ENCODE measurements at places on chromosomes 12 and 14. TPM values are rescaled to one million over a fixed set of nuclear protein-coding genes. Genes with fewer than 3 reads are reported as not detected.
A peak's percentile ranks its signal among the peaks of the same experiment; 100 is the strongest.

DNA sequence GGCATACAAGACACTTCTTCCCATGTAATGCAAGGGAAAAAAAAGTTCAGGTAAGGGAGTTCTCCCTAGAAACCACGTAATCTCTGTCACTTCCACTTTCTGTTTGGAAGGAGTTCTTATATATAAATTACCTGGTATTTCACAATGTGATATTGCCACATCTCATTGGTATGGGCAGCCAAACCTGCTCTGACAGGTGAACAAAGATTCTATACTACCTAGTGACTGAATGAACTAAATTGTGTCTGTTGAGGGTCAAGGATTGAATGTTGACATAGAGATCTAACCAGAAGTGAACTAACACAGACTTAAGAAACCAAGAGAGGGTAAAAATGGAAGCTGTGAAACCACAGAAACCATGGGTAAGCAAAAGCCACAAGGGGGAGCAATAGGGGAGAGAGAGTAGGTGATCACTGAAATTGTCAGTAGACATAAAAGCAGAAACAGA is 161.3 kb downstream of the RPL10L start:
- no peaks in the 10 kb centered on the region for H3K4me1 ChIP-seq
- H3K27ac ChIP-seq: no peak overlapping the region
- H3K27me3 ChIP-seq: no peaks in the 10 kb centered on the region
- no peak overlapping the region for H3K4me3 ChIP-seq
- peak; percentile 4 for DNase-seq
- H3K36me3 ChIP-seq: no peaks in the 10 kb centered on the region

GRCh38 chr12:51033048-51033447 is 6.9 kb upstream of the SLC11A2 start:
- no peaks in the 10 kb centered on the region for H3K4me1 ChIP-seq
- peaks cover 5% of the 10 kb centered on the region for H3K27me3 ChIP-seq
- H3K27ac ChIP-seq: no peak overlapping the region
- no peak overlapping the region for H3K4me3 ChIP-seq

GRCh38 chr14:87679866-87680265 is 313.1 kb downstream of the GALC start:
- no peaks in the 10 kb centered on the region for H3K4me1 ChIP-seq
- H3K36me3 ChIP-seq: no peaks in the 10 kb centered on the region
- H3K27me3 ChIP-seq: no peaks in the 10 kb centered on the region
- no peak overlapping the region for H3K27ac ChIP-seq
- DNase-seq: peak; percentile 96
- H3K4me3 ChIP-seq: no peak overlapping the region

The CD163 gene
- 6.9 TPM for total RNA-seq

DNA sequence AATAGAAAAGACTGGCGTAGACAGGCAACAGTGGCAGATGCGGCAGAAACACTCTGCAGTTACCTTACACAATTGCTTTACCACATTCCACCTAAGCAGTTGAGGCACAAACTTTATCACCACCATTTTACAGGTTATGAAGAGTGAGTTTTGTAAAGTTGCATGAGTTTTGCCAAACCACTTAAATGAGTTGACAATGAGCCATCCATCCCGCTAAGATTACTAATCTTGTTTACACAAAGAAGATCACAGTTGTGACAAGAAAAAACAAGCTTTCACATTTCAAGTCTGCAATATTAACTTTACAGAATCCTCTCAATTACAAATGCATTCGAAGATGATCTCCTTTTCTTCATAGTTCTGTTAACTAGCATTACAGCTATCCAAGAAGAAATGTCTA is 1.8 kb downstream of the TMCC3 start:
- peak overlapping the region; percentile 88 for H3K27ac ChIP-seq
- peaks cover 19% of the 10 kb centered on the region for H3K4me1 ChIP-seq
- peak overlapping the region; percentile 83 for H3K4me3 ChIP-seq
- H3K36me3 ChIP-seq: peaks cover 6% of the 10 kb centered on the region
- H3K27me3 ChIP-seq: peaks cover 6% of the 10 kb centered on the region
- DNase-seq: no peak

The PTPN6 gene
- 5.8 TPM for total RNA-seq

The KCNC2 gene
- total RNA-seq: 0.22 TPM

GRCh38 chr12:106490264-106490663 is 92.5 kb upstream of the RFX4 start:
- no peak overlapping the region for H3K4me3 ChIP-seq
- DNase-seq: no peak
- peaks cover 1% of the 10 kb centered on the region for H3K36me3 ChIP-seq
- peaks cover 2% of the 10 kb centered on the region for H3K4me1 ChIP-seq
- H3K27me3 ChIP-seq: no peaks in the 10 kb centered on the region

GRCh38 chr12:96121271-96121711 is 72.9 kb upstream of the ELK3 start:
- H3K27ac ChIP-seq: no peak overlapping the region
- H3K27me3 ChIP-seq: no peaks in the 10 kb centered on the region
- no peaks in the 10 kb centered on the region for H3K4me1 ChIP-seq
- no peak for DNase-seq

The SPTB gene
- total RNA-seq: 126 TPM

DNA sequence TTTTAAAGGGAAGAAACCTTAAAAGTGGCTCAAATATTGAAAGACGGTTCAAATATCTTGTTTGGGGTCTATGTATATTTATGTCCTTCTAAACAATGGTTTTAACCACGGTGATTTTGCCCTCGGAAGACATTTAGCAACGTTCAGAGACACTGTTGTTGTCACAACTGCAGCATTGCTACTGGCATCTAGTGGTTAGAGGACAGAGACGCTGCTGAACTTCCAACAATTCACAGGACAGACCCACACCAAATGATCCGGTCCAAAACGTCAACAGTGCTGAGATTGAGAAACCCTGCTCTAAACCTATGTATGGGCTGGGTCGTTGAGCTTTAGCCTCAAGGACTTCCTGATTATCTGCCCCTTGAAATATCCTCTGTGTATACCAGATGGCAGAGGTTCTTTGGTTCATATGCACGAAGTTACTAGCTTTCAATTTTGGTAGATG is 1.7 kb downstream of the ANGEL1 start:
- peaks cover 33% of the 10 kb centered on the region for H3K36me3 ChIP-seq
- no peaks in the 10 kb centered on the region for H3K27me3 ChIP-seq
- H3K27ac ChIP-seq: peak overlapping the region; percentile 38
- DNase-seq: peak; percentile 66
- peaks cover 38% of the 10 kb centered on the region for H3K4me1 ChIP-seq

The TPPP2 gene
- 0.44 TPM for total RNA-seq

- H3K4me3 ChIP-seq: no peak overlapping the region
- H3K4me1 ChIP-seq: no peaks in the 10 kb centered on the region
- no peak for DNase-seq
- H3K27me3 ChIP-seq: no peaks in the 10 kb centered on the region
- H3K27ac ChIP-seq: no peak overlapping the region
Observed at GRCh38 chr14:77830692-77831091, 30.8 kb downstream of the ADCK1 start.

GRCh38 chr14:29721586-29721985 is 206.1 kb downstream of the PRKD1 start:
- no peak overlapping the region for H3K27ac ChIP-seq
- H3K36me3 ChIP-seq: no peaks in the 10 kb centered on the region
- DNase-seq: peak; percentile 45
- H3K4me3 ChIP-seq: no peak overlapping the region

DNA sequence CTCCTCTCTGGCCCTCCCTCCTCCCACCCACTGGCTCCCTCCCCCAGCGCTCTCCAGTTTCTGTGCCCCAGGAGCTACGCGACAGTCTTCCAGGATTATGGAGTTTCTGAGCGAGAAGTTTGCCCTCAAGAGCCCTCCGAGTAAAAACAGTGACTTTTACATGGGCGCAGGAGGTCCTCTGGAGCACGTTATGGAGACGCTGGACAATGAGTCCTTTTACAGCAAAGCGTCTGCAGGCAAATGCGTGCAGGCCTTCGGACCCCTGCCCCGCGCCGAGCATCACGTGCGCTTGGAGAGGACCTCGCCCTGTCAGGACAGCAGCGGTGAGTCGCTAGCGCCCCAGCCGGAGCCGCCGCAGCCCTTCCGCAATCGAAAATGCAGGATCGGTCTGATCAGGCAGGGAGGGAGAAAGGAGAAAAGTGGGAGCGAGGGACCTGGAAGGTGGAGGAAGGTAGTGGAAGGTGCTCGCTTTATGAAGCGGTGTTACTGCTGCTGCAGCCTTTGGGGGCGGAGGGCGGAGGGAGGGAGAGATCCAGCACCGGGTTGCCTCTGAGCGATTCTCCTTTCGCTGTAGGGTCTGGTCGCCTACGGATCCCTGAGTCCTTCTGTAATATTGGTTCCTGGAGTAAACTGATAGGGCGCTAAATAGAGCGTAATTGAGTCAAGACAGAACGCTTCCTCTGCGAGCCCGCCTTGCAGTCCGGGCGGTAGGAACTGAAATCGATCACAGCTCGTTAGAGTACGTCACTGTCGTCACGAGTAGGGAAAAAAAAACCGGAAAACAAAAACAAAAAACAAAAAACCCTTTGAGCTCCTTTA is at the start of gene ALX1:
ALX1 (plus strand) TSS at position 56 of the 819 bp plus-strand sequence; CDS start at position 98, 42 bp downstream.
- H3K36me3 ChIP-seq: no peaks in the 10 kb centered on the region
- peaks cover 47% of the 10 kb centered on the region for H3K27me3 ChIP-seq
- peak; percentile 58 for DNase-seq
- peak within 1 kb of the TSS; percentile 58 for H3K27ac ChIP-seq
- H3K4me1 ChIP-seq: peaks cover 10% of the 10 kb centered on the region
- H3K4me3 ChIP-seq: peak within 1 kb of the TSS; percentile 59

- H3K36me3 ChIP-seq: no peaks in the 10 kb centered on the region
- no peak for DNase-seq
- no peaks in the 10 kb centered on the region for H3K27me3 ChIP-seq
Observed at GRCh38 chr12:81080431-81080983, 2.6 kb downstream of the ACSS3 start.

DNA sequence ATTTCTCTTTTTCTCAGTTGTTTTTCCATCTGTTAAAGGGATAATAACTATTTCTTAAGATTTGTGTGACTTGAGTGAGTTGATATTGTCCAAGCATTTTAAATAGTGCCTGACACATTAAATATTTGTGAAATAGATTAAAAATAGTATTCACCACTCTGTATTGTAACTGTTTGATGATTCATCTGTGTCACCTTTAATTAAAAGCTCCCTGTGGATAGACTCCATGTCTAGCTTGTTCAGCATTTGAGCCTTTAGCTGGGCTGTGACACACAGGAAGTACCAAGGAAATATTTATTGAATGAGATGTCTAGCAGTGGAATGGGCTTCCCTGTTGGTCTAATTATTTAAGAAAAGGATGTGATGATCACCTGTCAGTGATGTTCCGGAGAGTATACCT is 1.8 kb upstream of the GLIPR1L2 start:
- H3K4me1 ChIP-seq: no peaks in the 10 kb centered on the region
- H3K27ac ChIP-seq: no peak overlapping the region
- H3K36me3 ChIP-seq: no peaks in the 10 kb centered on the region
- no peak overlapping the region for H3K4me3 ChIP-seq
- no peak for DNase-seq

GRCh38 chr12:2251526-2252209 is 198.9 kb downstream of the CACNA1C start:
- peak; percentile 66 for DNase-seq
- H3K4me3 ChIP-seq: no peak overlapping the region
- H3K27ac ChIP-seq: no peak overlapping the region
- H3K4me1 ChIP-seq: peaks cover 17% of the 10 kb centered on the region
- H3K36me3 ChIP-seq: no peaks in the 10 kb centered on the region

GRCh38 chr14:64800000-64800399 is 79.7 kb downstream of the SPTB start:
- no peaks in the 10 kb centered on the region for H3K4me1 ChIP-seq
- H3K4me3 ChIP-seq: no peak overlapping the region
- no peak overlapping the region for H3K27ac ChIP-seq
- H3K27me3 ChIP-seq: no peaks in the 10 kb centered on the region
- H3K36me3 ChIP-seq: peaks cover 45% of the 10 kb centered on the region

DNA sequence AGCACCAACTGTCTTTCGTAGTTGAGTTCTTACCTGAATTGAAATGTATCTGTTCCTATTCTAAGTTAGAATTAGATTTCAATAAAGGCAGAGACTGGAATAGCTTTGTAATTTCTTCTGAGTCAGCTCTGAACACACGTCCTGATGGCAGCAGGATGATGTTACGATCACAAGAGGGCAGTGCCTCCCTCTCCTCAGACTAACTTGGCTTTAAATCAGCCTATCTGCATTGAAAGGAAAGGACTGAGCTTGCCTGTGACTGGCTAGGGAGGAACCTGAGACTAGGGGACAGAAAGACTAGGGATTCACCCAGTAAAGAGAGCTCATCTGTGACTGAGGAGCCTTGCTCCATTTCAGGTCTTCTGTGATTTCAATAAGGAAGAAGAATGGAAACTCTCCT is 323.7 kb upstream of the OR4E1 start:
- H3K36me3 ChIP-seq: no peaks in the 10 kb centered on the region
- DNase-seq: no peak
- H3K4me1 ChIP-seq: no peaks in the 10 kb centered on the region
- H3K27ac ChIP-seq: no peak overlapping the region

DNA sequence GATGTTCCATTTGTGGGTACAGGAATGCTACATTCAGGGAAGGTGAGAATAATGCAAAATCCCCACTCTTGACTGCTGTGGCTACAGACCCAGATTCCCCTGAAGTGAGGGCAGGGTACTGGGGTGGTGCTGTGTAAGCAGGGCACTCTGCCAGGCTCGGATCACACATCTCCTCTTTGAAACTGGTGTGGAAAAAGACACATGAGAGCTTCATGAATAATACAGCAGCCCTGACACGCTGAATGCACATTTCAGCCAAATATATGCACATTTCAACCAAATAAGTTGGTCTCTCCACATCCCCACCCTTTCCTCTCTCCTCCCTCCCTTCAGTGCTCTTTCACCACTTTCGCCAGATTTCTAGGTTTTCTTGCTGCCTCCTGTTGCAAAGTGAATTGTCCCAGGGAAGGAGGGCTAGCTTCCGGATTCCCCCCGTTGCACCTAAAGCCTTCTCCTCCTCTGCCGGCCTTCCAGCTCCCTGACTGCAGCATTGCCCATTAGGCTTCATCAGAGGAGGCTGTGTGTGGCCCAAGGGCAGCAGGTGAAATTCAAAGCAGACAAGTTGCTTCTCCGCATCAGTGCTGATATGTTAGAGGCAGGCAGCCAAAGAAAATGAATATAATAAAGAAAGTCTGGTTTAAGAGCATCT is 118.2 kb upstream of the TMCC3 start:
- no peak overlapping the region for H3K27ac ChIP-seq
- H3K4me1 ChIP-seq: peaks cover 8% of the 10 kb centered on the region
- peak; percentile 43 for DNase-seq
- no peak overlapping the region for H3K4me3 ChIP-seq
- no peaks in the 10 kb centered on the region for H3K27me3 ChIP-seq

- DNase-seq: peak; percentile 14
- H3K27me3 ChIP-seq: no peaks in the 10 kb centered on the region
- no peaks in the 10 kb centered on the region for H3K4me1 ChIP-seq
- H3K36me3 ChIP-seq: no peaks in the 10 kb centered on the region
Observed at GRCh38 chr14:22002860-22003284, 329.3 kb upstream of the OR4E1 start.

GRCh38 chr14:28902930-28903329 is 136.3 kb downstream of the FOXG1 start:
- no peaks in the 10 kb centered on the region for H3K4me1 ChIP-seq
- no peak overlapping the region for H3K4me3 ChIP-seq
- H3K27me3 ChIP-seq: no peaks in the 10 kb centered on the region
- no peak for DNase-seq
- H3K36me3 ChIP-seq: no peaks in the 10 kb centered on the region

The GPR137C gene
- 1.8 TPM for total RNA-seq

All from muscle of leg (tissue), 16 donors.